ENCODE measurements at places on chromosomes 12 and 14.

DNA sequence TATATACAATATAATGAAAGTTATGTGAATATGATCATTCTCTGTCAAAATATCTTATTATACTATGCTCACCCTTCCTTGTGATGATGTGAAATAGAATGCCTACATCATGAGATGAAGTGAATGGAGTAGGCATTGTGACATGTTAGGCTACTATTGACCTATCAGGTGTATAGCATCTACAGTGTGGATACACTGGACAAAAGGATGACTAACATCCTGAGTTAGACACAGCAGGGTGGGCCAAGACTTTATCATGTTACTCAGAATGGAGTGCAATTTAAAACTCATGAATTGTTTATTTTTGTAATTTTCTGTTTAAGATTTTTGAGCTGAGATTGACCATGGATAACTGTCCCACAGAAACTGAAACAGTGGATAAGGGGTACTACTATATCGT, 53.4 kb upstream of the NAV3 start:
- no peak for DNase-seq

DNA sequence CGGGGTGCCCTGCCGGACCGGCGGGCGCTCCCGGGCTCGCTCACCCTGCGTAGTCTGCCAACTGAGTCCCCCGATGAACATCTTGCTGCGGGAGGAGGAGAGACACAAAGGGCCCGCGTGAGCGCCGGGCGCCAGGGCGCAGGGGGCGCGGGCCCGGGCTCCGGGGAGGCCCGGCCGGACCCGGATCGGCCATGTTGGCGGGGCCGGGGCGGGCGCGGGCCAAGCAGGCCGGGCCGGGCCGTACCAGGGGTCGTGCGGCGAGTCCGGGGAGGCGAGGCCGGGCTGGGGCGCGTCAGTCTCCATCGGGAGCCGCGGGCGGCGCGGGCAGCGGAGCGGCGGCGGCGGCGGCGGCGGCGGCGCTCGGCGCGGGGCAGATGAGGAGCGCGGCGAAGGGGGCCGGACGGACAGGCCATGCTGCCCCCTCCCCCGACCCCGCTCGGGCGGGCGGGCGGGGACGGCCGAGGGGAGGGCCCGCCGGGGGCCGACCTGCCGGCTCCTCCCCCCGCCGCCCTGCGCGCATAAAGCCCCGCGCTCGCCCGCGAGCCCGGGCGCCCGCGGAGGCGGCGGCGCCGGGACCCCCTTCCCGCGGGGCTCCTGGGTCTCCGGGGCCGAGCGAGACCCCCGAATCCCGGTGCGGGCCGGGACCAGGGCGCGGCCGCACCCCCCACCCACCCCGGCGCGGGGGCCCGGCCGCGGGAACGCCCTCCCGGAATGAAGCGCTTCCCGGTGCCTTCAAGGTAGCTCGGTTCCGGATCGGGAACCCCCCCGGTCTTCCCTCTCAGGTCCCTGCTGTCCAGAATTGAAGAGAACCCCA, at the start of gene MSI1:
TSS of gene MSI1 (minus strand) at position 376 of the 814 bp plus-strand sequence. CDS start at position 303, 73 bp downstream.
- DNase-seq, result no peak

- no peak for DNase-seq
Observed at GRCh38 chr12:105492591-105493545, 162.4 kb downstream of the C12orf75 start.

DNA sequence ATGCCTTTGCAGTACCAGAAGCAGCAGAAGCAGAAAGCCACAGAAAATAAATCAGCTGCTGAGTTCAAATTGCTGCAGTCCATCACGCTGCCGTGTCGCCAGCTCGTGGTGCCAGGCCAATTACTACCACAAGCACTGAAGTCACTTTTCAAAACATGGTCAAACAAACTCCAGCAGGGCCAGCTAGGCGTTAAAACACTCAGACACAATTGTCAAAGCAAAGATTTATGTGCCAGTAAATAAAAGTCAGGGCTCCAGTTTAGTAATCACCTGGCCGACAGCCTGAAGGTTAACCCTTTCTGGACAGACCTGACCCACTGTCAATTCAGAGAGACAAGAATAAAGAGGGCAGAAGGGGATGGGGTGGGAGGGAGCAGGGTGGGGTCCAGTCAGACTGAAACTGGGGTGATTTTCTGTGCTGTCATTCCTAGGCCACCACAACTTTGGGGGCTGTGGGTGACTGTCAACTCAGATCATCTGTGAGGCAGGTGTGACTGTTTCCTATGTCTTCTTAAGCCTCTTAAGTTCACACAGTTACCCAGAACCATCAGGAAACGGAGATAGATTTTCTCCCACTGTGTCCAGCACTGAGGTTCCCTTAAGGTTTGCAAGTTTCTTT, 109.8 kb upstream of the FUT8 start:
- DNase-seq, result no peak

DNA sequence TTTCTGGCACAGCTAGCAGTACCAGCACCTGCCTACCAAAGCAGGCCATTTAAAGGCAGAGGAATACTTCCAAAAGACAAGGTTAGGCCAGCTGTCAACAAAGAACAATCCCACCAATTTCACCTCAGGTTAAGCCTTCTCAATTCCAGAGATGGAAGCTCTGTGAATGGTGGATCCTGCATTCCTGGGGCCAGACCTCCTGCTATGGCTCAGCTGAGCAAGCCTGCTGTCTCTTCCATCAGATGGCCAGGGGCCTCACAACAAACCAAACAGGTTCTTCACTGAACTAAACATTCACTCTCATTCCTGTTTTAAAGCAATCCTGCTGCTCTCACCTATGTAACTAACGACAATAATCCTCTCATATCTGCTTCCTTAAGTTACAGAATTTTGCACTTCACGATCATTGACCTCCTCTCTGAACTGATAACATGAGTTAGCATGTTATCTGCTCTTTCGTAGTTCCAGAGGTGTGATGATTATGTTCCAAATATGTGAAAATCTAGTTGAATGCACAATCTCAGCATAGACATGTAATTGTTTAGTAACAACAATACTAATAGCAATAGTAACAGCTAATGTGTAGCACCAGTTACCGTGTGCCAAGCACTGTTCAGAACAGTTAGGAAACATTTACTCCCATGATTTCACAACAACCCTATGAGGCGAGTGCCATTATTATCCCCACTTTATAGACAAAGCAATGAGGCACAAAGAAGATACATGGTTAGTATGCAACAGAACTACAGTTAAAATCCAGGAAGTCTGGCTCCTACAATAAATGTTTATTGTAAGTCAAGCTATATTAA, 73.2 kb downstream of the SLC2A13 start:
- DNase-seq, result no peak

DNA sequence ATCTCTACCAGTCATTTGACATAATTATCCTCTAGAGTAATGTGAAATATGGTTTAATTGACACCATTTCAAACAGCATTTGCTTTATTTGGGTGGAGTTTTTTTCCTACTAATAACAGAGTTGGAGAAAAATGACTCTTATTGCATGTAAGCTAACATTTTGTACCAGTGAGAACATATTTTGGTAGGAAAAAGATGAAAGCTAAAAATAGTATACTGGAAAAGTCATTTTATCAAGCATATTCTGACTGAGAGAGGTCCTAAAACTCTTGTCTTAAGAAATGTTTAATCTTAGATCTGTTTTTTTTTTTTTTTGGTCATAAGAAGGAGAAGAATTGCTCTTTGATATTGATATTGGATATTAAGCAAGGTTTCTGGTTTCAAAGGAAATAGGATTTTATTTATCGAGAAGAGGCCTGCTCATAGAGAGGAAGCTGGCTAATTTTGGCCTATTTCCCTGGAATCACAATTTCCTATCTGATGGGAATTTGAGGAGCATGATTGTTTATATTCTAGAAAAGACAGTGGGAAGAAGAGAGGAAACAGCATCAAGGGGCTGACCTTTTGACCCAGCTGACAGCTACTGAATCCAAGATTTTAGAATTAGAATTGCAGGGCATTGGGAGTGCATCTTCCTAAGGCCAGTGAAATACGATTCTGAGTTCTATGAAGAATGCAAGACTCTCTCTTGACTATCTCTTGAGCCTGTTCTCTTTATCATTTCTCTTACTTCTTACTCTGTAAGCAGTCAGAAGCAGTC, 19.4 kb downstream of the OTOGL start:
- DNase-seq, result no peak

DNA sequence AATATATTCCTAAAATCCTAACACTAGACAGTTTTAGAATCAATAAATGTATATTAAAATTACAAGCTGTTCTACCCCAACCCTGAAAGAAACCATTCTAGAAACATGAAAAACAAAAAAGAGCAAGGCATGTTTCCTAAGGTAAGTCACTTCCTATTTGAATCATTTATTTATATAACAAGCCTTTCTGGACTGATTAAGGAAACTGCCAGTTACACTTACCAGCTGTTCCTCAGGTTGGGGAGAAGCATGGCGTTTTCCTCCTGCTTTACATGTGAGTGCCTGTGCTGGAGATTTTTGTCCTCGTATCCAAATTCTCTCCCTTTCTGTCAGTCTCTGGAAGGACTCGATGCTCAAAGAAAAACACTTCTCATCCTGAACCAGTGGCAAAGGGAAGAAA, 183.3 kb downstream of the EFCAB11 start:
- no peak for DNase-seq

DNA sequence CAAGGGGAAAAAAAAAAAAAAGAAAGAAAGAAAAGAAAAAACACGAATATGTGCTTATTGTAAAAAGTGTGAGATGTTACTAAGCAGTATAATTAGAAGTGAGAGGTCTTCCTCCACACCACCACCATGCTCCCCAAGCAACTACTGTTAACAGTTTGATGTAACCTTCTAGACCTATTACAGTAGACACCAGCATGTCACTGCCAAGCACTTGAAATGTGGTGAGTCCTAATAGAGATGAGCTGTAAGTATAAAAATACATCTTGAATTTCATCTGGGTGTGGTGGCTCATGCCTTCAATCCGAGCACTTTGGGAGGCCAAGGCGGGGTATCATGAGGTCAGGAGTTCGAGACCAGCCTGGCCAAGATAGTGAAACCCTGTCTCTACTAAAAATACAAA, 8.1 kb upstream of the SNRNP35 start:
- no peak for DNase-seq

DNA sequence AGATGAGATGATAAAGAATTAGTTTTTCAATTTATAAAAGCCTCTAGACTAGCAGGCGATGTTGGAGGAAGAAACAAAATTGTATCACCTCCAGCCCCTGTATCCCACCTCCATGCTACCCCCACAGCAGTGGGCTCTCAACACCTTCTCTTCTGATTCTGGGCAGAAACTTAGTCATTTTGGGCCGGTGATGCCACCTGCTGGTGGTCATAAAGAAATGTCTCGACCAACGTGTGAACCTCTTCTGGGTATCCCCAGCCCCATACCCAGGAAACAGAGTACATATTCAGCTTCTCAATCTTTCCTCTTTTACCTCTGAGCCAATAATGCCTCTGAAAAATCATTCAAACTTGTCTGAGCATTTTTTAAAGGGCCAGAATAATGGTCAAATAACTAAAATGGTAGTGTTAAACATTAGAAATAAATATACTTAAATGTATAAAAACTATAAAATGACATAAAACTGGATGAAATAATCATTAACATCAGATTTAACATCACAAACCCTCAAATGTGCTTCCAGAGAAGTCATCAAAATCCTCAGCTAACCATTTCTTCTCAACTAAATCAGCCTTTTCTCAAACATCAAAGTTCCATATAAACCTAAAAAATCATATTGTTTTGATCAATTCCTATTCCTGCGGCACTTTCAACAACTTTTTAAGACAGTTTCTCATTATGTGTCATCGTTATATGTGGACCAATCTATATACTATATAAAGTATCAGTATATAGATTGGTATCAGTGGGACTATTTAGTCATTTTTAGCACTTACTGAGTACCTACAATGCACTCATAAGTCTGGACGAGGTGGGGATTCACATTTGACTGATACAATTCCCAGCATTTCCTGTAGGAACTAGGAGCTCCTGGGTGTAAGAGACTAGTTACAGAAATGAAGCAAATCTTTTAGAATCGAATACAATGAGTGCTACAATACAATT, 69.4 kb downstream of the ATXN2 start:
- DNase-seq, result peak; percentile 36

- no peak for DNase-seq
Observed at GRCh38 chr12:64428956-64429355, 23.0 kb upstream of the TBK1 start.

- no peak for DNase-seq
Observed at GRCh38 chr14:61504901-61505300, 183.5 kb downstream of the PRKCH start.

Measured in stimulated activated CD4-positive, alpha-beta T cell treated with anti-CD3 and anti-CD28 coated beads, Interleukin-15, amount 100 ng/mL, for 1 hour (primary cell).